Activated naive CD4-positive, alpha-beta T cell treated with Interleukin-2 at 50 U/mL for 16 hours (primary cell): ENCODE measurements at places on chromosomes 3 and 15.

DNA sequence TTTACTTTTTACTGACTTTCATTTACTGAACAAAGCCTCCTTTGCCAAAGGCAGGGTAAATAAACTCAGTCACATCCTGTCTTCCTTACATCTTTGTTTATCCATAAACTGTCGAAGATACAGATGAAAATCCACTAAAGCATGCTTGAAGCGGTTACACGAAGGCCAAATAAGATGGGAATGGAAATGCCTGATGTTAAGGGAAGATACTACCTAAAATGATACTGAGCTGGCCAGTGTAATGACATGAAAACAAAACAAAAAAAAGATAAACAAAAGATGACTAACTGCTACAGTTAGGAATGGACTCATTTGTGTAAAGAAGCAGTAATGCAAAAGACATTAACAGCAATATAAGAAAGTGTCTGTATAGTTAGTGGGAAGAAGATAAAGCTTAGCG is 114.7 kb upstream of the ADAMTS9 start:
- no peak for DNase-seq

DNA sequence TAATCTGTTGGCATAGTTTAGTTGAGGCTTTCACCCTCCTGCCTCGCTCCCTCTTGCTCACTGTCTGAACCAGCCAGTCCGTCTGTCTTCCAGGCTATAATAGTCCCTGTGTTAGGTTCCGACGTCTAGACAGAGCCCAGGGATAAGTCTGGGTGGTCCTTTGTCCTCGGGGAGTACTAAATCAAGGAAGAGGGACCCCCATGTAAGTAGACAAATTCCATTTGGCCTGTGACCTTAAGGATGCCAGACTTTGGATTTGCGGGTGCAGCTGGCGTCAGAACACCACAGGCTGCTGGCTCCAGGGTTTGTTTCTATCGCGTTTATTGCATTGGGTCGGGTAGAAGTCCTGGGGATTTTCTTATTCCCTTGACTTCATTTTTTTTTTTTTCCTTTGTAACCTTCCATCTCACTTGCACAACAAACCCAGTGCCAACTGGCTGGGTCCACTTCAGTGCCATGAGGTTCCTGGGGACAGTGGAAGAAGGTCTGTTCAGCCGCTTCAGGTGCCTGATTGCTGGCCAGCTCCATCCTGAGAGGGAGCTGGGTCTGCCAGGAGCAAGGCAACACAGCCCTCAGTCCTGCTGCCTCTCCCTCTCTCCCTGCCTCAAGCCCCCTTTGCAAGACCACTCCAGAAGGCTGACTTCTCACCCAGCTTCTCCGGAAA is 95.4 kb upstream of the KLHL25 start:
- no peak for DNase-seq

GRCh38 chr15:69554279-69554961 is 101.8 kb downstream of the RPLP1 start:
- DNase-seq, result no peak

DNA sequence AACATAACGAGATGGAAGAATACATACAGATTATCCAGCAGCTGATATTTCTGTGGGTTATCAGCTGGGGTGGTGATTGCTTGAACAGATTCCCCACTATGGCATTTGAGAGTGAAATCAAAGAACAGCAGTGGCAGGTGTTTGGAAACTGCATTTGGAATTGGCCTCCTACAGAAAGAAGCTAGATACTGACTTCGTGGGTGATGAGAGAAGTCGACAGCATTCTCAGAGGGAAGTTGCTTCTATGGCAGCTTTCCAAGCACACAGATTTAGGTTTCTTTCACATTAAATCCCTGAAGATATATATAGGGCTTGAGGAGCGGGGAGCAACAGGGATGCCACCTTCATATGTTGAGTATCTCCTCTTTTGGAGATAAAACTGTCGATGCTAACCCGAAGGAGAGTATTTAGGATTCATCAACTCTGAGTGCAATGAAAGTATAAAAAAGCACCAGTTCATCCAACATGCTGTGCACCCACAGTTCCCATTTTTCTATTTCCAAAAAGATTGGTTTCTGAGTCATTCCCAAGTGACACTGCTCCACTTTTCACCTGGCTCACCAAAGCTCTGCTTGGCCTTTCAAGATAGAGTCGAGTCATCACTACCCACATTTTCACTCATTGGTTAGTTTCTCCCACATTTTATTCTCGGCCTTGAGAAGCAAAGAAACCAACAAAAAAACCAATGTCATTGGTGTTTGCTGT is 579.8 kb upstream of the SUCLG2 start:
- DNase-seq, result no peak

DNA sequence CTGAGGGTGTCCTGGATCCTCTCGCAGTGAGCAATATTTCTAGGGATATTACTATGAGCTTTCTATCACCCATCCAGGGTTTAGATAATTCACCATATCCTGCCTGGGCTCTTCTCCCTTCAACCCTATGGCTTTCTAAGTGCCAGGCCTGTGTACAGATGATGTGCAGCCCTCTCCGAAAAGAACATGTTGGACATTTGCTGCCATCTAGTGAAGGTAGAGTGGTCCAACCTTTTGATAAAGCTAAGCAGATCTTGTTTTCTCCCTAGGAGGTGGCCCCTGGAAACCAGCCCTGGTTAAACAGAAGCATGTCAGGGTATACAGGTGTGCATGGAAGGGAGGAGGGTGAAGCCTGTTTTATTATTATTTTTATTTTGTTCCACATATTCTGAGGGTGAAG is 27.9 kb upstream of the SCN10A start:
- DNase-seq, result no peak

- no peak for DNase-seq
These were observed 334.8 kb downstream of the ERC2 start for GRCh38 chr3:56133423-56133822.

DNA sequence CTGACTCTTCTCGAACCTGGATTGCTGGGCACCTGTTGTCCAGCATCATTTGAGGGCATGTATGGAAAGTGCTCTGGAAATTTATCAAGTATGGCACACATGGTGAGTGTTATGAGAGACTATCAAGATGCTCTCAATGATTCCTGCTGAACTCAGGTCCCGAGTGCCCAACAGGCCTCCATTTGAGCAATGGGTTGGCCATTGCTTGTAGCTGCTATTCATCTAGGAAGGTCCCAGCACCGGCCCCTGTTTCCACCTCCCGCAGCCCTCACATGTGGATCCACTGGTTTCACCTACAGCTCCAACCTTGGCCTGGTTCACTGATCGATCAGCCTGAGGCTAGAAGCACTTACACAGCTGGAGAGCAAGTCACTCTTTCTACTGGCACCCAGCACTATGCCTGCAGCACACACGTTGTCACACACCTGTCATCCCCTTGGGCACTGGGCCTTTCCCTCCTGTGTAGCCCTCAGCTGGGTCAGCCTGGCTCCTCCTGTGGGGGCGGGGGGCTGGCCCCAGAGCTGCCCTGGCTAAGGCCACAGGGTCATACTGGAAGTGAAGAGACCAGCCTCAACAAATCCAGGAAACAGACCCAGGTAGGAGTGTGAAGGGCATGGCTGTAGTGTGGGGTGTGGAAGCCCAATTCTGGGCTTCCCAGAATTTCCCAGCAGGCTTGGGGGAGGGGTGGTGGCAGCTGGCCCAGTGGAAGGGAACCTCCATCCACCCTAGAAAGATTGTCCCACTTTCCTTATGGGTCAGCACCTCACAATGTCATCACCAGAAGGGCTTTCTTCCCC is 41.7 kb upstream of the SMAD3 start:
- DNase-seq, result no peak
